Substantia nigra (tissue), 51 donors: ENCODE measurements at places on chromosomes 3 and 15.

DNA sequence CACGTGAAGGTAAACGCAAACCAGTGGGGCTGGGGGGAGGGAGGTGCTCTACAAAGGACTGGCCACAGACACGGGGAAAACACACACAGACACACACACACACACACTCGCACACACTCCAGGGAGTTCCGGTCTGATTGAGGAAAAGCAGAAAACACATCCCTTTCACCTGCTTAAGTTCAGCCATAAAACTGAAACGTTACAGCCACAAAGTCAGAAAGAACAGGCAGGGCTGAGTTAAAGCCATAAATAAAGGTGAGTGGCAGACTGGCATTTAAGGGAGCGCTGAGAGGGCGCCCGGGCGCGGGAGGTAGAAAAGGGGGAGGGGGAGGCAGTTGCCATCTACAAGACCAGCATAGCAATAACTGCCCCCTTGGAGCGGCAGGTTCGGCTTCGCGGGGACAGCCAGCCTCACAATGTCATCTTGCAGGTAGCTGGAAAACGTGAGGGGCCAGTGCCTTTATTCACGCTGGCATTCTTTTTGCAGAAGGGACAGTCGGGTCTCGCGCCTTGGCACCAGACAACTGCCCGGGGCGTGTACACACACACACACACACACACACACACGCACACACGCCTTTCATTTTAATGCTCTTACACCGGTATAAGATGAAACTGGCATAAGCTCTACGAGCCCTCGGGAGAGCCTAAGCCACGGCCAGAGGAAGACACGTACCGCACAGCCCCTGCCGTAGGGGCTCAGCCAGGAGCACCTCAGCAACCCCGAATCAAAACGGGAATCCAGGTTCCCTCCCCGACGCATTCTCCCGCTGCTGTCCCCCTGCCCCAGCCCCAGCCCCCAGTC, 866 bp downstream of the TNIK start:
- DNase-seq, result no peak

DNA sequence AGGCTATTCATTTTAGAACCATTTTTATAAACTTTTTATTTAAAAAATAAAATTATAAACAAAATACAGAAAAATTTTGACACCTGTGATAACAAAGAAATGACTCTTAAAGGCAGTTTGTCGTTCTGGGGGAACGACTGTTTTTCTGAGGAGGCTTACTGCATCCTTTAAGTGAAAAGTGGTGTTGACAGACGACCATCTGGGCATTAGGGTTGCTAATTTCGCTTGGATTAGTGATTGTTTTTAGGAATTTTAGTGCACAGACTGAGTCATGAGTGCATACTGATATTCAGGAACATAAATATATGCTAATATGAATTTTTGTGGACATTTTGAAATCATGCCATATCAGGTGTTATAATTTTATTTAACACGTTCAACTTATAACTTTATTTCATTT, 28.5 kb downstream of the OSTN start:
- DNase-seq, result no peak

DNA sequence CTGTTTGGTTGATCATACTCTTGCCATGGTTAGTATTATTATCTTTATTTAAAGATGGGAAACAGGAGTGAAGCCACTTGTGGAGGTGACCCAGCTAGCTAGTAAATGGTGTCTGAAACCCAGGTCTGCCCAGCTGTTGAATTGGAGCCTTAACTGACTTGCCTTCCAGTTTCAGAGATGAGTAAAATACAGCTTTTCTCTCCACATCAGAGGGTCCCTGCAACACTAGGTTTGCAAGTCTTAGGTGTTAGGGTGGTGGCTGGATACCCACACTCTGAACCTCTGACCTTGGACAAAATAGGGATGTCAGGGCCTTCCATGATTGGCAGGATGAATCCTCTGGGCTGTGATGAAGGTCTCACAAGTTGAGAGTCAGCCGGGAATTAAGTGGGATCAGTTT, 4.1 kb downstream of the FLNB start:
- DNase-seq, result no peak

GRCh38 chr3:143119974-143120715, 574 bp downstream of the CHST2 start:
- peak; percentile 38 for DNase-seq
